K562 (cell line): ENCODE measurements at places on chromosomes 7 and 10. TPM values are rescaled to one million over a fixed set of nuclear protein-coding genes. Genes with fewer than 3 reads are reported as not detected.

DNA sequence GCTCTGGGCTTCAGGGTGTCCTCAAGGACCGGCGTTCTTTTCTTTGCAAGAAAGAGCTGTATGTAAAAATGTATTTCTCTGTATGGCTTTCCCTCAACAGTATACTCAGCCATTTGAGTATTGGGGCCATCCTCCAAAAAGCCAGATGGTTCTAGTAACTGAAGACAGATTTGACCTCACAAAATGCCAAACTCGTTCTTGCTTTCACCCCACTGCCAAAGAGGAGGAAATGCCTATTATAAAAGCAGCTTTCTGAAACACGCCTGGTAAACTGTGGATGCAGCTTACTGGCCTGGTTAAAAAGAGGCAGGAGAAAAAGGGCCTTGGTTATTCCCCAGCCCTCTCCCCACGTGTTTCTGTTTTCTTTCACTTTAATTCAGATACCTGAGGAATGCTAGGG is 7.7 kb upstream of the HTR5A start:
- DNase-seq, result no peak
- no peaks in the 10 kb centered on the region for H3K36me3 ChIP-seq
- H3K4me3 ChIP-seq, result no peak overlapping the region
- H3K4me1 ChIP-seq, result no peaks in the 10 kb centered on the region
- no peak overlapping the region for H3K27ac ChIP-seq

DNA sequence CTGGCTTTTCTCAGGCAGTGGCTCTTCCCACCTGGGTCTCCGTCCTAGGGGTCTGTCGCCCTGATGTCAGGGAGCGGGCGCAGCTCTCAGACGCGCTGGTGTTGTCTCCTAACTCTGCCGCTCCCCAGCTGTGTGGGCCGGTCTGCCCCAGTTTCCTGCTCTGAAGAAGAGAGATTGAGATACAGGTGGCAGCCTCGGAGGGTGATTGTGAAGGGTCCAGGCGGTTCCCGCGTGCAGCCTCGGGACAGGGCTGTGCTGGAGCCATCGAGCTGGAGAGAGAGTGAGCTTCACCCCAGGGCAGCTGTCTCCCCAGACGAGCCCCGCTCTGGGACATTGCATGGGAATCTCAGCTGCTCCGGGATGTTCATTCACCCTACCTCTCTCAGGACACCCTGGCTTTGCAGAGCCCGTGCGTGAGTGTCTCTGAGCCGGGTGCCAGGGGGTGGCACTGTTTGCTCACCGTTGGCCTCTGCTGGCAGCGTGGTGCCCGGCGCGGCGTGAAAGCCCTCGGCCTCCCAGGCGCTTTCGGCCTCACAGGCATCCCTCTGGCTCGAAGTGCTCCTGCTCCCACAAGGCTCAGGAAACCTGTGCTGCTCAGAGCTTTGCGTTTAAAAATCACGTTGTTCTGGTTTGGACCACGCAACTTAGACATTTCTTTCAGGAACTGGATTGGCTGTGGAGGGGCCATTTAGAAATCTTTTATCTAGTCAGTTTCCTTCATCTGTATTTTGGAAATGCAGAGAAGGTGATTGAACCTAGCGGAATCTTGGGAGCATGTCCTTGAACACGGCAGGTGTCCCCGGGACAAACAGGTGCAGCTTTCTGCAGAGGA is 33.8 kb upstream of the ZFAND2A start:
- H3K4me3 ChIP-seq, result no peak overlapping the region
- H3K27me3 ChIP-seq, result peaks cover 69% of the 10 kb centered on the region
- H3K27ac ChIP-seq, result no peak overlapping the region
- peaks cover 9% of the 10 kb centered on the region for H3K4me1 ChIP-seq

DNA sequence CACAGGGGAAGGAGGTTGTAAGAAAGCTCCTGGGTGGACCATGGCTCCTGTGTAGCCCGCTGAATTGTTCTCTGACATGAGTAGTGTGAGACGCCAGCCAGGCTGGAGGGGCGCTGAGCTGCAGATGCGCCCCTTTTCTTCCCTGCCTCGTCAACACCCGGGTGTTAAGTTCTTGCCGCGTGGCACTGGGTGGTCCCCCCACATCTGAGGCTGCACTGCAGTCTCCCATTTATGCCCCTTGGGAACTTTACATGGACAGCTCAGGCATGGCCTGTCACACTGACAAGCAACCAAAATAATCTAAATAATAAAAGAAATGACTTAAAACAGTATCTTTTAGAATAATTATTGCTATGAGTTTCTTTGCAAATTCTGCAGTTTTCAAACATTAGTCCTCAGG is 34.6 kb upstream of the HSPA12A start:
- H3K27me3 ChIP-seq, result no peaks in the 10 kb centered on the region

DNA sequence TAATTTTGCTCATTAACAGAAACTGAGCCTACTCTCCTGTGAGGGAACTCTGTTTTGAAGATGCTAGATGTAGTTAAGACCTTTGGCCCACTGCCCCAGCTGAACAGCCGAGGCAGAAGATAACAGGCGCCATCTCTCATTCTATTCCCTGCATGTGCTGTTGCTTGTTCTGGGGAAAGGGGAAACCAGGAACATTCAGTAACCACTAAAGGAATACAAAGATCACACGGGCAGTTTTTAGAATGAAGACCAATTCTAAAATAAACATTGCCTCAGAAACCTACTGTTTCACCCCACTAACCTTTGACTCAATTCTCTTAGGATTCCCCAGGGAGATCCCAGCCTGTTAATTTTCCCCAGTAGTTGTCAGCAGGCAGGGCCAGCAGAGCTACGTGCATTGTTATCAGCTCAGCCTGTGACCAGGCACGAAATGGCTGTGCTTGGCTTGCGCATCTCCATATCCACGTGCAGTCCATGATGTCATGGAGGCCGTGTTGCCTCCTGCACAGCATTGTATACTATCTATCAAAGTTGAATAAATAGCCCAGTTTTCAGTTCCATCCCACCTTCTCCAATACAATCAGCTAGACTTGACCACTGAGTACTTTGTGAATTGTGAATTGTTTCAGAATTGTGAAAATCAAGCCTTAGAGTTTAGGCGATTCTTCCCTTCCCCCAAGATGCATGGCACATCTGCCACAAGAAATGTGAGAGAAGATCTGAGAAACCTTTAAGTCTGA is 36.0 kb downstream of the ANK3 start:
- peak; percentile 62 for DNase-seq
- H3K27ac ChIP-seq, result peak overlapping the region; percentile 78
- H3K27me3 ChIP-seq, result no peaks in the 10 kb centered on the region
- H3K4me1 ChIP-seq, result peaks cover 67% of the 10 kb centered on the region

DNA sequence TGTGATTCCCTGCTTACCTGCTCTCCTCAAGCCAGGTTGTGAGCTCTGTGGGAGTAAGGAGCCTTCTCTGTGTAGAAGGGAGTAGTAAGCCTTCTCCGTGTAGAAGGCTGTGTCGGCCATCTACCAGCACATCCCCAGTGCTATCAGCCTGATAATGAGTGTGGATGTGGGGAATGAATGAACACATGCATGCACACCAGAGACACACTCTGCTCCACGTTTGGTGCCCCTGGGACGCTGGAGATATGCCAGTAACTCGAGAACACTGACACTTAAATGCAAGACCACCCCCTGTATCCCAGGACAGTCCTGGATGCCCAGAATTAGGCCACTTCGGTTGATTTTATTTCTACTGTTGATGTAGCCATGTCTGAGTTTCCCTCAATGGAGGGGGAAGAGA is 21.1 kb upstream of the GPR26 start:
- no peak overlapping the region for H3K4me3 ChIP-seq
- no peaks in the 10 kb centered on the region for H3K4me1 ChIP-seq
- H3K27me3 ChIP-seq, result peaks cover 4% of the 10 kb centered on the region; the same call in 1 of the 2 replicates

DNA sequence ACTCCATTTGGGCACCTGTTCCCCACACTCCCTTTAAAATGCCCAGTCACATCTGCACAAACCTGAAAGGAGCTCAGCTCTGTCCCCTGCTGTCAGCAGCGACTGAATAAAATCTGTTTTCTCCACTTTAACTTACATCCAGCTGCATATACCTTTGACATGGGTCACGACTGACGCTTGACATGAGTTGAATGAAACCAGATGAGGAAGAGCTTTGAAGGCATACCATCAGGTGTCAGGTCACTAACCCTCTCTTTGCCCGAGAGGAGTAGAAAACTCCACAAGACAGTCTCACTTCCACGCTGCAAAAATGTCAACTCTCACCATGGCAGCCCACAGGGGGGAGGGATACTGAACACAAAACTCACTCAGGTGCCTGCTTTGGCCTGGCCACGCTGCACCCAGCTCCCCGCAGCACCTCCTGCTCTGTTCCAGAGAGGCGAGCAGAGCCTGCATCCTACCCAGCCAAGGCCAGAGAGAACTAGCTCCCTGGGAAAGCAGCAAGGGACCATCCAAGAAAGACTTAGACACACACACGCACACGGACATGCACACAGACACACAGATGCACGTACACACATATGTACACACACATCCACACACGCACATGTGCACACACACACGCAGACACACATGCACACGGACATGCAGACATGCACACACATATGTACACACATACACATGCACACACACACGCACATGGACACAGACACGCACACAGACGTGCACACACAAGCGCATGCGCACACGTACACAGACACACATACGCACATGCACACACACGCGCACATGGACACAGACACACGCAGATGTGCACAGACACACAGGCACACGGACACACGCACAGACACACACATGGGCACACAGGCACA is 191.0 kb downstream of the MAD1L1 start:
- no peak overlapping the region for H3K27ac ChIP-seq
- no peak for DNase-seq
- H3K36me3 ChIP-seq, result peaks cover 19% of the 10 kb centered on the region; the same call in 2 of the 3 replicates
- H3K4me1 ChIP-seq, result peaks cover 28% of the 10 kb centered on the region
- no peak overlapping the region for H3K4me3 ChIP-seq
- H3K27me3 ChIP-seq, result no peaks in the 10 kb centered on the region

NUP205 gene
- 221 and 223 TPM in 2 replicates for total RNA-seq

CFAP46 gene
- total RNA-seq, result not detected in 2 replicates

CTTNBP2 gene
- 0.09 TPM in 1 of 2 replicates, not detected in the other for total RNA-seq
